Left ventricle myocardium inferior (tissue), 1 donor: ENCODE measurements at places on chromosomes 16 and 17.

GRCh38 chr16:89081556-89081955 lies 12.1 kb upstream of the ACSF3 start:
- no peak for DNase-seq

GRCh38 chr17:81384929-81385319 lies 10.3 kb upstream of the BAHCC1 start:
- DNase-seq, result no peak

DNA sequence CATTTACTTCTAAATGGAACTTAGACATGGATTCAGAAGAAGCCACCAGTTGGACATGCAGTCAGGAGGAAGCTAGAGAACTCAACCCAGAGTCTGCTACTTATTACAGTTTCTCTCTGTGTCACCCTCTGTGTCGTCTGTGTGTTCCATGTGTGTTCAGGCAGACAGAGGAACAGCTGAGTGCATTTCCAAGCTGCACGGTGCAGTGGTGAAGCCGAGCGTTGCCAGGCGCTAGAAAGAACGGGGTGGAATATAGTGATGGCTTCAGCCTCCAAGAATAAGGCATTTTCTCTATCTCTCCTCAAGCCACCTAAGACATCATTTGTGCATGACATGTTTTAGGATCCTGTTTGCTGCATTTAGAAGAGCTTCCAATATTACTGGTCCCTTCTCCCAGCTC lies 101.1 kb upstream of the CCL2 start:
- DNase-seq, result no peak

DNA sequence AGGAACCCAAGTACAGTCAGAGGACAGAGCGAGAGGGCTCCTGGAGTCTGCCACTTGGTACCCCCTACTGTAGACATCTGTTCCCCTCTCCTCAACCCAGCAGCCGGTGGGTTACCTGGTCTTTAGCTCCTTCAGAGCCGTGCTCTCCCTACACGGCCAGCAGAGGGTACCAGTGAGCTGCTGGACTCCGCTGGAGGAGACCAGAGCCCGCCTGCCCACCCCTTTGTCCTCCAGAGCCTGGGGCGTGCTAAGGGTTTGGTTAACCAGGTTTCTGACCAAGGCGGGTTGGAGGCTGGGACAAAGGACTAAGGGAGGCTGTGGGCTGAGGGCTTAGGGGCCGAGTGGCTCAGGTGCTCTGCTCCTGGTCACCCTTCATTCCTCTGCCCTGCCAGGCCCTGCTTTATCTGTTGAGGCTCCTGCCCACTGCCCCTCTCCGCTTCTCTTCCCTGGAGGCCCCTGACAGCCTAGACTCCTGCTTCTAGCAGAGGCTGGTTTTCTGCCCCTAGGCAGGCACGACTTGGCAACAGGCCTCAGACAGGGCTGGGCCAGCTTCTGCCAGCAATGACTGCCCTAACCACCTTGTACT lies 2.7 kb upstream of the HSD11B2 start:
- peak; percentile 73 for DNase-seq

DNA sequence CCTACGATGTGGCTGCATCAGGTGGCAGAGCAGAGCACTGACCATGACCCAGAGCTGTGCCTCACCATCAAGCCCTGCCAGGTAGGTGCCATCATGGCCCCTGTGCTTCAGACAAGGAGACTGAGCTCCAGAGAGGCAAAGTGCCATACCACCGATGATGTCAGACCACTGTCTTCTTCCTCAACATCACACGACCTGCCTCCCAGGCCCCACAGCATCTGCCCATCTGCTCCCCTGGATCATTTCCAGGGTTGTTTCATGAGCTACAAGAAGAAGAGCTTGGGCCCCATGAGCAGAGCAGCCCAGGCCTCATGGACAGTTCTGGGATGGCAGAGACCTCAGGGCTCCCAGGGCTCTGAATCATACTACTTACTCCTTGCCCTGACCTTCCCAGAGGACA lies 9.9 kb downstream of the XYLT1 start:
- no peak for DNase-seq

GRCh38 chr16:24999856-25000461 lies 15.2 kb downstream of the ARHGAP17 start:
- DNase-seq, result no peak
